ENCODE measurements at places on chromosomes 12 and 14.

DNA sequence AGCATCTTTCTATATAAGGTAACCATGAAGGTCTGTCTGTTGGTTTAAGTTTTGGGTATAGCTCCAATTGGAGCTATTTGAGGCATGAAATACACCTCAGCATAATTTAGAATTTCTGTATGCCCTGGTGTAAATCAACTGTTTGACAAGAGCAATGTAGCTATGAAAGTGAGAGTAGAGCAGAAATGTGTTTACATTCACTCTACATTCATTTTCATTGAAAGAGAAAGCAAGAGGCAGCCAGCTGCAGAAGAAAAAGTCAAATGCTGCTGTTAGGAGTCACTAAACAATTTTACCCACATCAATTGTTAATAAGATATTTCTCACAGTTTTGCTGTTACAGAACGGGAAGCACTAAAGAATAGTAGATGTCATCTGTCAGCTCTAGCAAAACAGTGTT lies 252.5 kb downstream of the SLC6A15 start:
- DNase-seq, result no peak

- DNase-seq, result no peak
Measured at GRCh38 chr12:50110127-50110761, 1.8 kb upstream of the COX14 start.

DNA sequence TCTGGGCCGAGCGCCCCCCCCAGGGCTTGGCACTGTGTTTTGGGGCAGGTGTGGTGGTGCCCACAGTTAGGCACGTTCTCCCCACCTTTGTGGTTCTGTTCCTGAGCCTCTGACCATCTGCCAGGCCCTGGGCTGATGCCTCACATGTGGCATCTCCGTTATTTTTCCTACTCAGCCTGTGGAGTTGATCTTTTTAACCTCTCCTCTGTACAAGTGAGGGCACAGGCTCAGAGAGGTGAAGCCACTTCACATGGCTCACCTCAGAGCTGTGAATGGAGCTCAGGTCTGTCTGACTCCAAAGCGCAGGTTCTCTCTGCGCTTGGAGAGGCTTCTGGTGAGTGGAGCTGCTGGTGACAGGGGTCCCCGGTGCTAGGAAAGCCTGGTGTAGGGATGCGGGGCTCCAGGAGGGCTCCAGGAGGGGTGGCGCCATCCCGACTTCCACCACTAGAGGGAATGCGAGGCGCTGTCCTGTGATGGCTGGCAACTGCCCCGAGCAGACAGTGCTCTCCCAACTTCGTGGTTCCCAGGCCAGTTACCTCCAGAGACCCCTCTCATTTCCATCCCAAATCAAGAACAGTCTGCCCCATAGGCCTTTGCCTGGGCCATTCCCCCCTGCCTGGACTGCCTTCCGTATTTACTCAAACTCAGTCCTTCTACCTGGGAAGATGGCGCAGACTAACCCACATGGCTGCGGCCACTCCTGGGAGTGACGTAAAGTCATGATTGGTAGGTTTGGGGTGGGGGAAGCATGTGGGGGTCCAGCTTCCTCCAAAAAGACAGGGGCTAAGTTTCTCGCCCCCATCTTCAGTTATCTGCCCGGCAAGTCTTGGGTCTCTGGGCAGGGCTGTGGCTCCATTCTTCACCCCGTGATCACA lies 9.9 kb downstream of the BCL7A start:
- DNase-seq, result no peak

GRCh38 chr12:10607885-10608458 lies 5.4 kb downstream of the MAGOHB start:
- no peak for DNase-seq

DNA sequence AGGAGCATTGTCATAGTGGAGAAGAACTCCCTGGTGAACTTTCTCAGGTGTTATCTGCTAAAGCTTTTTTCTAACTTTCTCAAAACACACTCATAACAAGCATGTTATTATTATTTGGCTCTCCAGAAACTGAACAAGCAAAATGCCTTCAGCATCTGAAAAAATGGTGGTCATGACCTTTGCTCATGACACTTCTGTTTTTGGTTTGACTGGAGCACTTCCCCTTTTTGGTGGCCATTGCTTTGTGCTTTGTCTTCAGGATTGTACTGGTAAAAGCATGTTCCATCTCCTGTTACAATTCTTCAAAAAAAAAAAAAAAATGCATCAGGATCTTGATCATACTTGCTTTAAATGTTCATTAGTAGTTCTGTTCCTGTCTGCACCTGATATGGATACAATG lies 1241.6 kb upstream of the USP15 start:
- no peak for DNase-seq

DNA sequence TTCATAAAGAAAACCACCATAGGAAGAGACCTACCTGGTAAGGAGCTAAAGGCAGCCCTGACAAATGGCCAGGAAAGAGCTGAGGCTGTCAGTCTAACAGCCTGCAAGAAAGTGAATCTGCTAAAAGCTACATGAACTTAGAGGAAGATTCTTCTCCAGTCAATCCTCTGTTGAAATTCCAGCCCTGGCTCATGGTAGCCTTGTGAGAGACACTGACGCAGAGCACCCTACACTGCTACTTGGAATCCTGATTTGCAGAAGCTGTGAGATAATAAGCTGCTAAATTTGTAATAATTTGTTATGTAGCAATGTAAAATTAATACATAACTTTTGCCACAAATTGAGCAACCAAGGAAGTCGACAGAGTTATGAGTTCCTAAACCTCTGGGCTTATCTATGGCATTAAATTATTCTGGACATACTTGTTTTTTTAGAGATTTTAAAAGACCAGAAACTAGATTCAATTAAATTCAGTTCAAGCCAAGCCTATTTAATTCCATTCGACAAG lies 257.0 kb downstream of the ETNK1 start:
- DNase-seq, result no peak

GRCh38 chr14:77031759-77032490 lies 3.4 kb upstream of the IRF2BPL start:
- no peak for DNase-seq

- DNase-seq, result no peak
Measured at GRCh38 chr12:68198507-68199086, 27.0 kb downstream of the IL26 start.

DNA sequence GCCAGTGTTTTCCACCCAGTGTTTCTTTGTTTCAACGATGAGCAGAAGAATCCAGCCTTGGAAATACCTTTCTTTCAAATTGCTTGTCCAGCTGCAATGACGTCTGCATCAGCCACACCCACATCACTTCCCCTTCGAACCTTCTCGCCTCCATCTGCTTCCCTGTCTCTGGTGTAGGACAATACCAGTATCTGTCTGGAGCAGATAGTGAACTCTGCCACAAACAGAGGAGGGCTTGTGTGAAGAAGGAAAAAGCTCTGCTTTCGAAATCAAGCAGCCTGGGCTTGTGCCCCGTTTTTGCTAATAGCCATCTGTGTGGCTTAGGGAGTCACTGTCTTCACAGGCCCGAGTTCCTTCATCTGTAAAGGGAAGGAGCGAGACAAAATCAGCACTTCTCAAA lies 415.4 kb downstream of the ZFP36L1 start:
- DNase-seq, result no peak

- no peak for DNase-seq
Measured at GRCh38 chr14:81247271-81247766, 26.6 kb upstream of the GTF2A1 start.

DNA sequence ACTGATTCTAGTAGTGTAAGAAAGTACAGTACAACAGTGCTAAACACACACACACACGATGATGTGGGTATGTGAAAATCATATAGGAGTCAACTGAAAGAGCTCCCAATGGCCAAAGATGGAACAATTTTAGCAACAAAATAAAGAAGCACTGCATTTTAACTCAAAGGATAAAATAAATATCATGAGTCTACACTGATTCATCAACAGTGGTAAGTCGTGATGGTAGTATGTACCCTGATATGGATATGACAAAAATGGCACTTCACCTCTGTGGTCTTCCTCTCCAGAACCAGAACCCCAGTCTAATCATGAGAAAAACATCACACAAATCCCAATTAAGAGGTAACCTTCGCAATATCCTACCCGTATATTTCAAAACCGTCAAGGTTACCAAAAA lies 41.4 kb upstream of the TBPL2 start:
- DNase-seq, result no peak

DNA sequence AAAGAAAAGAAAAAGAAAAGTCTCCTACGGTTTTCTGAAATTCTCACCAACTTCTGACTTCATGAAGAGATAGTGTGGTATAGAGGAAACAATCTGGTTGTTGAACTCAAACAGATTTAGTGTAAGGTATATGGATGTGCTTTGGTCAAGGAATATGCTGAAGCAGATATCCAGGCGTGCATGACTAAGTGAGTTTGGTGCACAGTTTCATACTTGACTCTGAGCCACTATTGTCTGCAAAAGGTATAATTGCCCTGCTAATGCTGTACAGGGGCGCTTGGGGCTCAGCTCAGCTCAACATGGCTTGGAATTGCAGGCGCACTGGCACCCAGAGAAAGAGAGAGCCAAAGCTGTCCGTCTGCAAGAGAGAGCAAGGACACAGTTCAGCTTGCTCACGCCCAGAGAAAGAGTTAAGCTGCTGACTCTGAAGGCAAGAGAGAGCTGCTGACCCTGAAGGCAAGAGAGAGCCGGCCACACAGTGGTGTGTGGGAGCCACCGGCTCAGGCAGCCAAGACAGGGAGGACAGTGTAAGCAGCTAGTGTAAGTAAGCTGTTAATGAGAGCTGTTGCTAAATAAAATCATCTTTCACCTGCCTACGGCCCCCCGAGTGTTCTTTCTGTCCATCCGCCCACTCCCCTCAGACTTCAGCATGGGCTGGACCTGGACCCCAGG lies 66.4 kb upstream of the SLC38A4 start:
- DNase-seq, result no peak

GRCh38 chr14:75926431-75927115 lies 55.2 kb downstream of the TGFB3 start:
- no peak for DNase-seq

DNA sequence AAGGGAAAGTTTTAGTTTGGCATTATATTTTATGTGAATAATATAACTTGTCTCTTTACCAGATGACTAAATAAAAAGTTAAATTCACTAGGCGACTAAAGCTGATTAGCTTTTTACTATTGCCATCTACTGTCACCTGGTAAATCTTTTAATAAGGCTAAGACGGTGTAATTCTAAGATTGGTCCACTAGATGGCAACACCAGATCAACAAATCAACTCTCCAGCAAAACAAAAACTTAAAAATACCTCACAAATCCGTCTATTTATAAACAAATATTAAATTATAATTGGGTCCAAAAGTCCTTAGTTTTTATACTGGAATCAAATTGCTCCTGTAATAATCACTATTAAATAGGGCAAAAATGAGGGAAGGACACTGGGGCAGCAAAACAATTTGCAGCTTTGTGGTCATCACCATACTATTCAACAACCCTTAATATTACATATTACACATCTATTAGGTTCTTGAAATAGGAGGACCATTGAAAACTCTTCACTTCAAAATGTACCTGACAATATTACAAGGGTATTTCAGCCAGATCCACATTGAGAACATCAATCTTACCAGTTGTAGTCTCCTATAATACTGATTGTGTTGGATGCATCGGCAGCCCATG lies 47.9 kb downstream of the GALC start:
- no peak for DNase-seq

- DNase-seq, result no peak
Measured at GRCh38 chr12:76123259-76124212, 39.1 kb upstream of the NAP1L1 start.

GRCh38 chr12:104469066-104469465 lies 12.3 kb downstream of the CHST11 start:
- no peak for DNase-seq

GRCh38 chr14:100906420-100906819 lies 2.9 kb upstream of the RTL1 start:
- DNase-seq, result no peak

DNA sequence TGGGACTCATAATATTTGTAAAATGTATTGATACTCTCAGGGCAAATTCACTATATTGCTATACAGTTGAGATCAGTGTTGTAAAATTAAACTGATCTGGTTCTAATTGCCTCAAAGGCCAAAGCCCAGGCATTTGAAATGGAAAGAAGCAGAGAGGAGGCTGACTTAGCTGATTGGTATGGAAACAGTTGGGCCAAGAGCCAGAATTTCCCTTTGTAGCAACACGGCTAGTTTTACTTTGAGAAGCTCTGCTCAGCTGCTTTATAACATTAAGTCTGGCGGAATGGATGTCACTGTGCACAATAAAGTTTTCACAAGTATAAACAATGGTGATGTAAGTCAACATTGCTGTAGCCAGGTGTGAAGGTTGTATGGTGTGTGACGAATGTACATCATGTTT lies 186.4 kb downstream of the MSRB3 start:
- no peak for DNase-seq

DNA sequence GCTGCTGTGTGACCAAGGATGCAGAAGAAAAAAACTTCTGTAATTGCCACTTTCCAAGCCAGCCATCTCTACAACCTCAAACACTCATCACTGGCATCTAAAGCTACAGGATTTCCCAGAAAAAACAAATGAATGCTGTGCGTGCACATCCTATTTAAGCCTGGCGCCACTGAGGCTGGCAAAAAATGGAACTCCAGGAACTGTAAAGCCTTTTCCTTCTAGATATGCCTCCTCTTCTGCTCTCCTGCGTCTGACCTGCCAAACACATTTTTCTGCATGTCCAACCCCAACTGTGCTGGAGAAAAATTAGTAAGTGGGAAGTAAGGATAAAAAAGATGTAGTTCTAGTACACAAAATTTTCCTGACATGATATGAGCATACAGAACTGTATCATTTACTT lies 184.9 kb downstream of the ITPR2 start:
- no peak for DNase-seq

DNA sequence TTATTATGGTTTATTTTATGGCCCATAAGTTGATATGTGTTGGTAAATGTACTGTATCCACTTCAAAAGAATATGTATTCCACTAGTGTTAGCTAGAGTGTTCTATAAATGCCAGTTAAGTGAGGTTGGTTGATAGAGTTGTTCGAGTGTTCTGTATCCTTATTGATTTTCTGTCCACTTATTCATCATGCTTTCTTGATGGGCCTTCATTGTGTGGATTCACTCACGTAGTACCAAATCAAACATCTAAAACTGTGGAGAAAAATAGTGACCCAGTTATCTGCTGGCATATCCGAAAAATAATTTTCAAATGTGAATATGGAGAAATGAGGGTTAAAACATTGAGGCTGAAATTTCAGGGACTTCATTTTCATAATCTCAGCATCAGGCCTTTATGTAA lies 230.4 kb downstream of the TRHDE start:
- no peak for DNase-seq

GRCh38 chr14:54038724-54039123 lies 82.1 kb upstream of the BMP4 start:
- DNase-seq, result no peak

- DNase-seq, result no peak
Measured at GRCh38 chr12:104583301-104583700, 126.6 kb downstream of the CHST11 start.

DNA sequence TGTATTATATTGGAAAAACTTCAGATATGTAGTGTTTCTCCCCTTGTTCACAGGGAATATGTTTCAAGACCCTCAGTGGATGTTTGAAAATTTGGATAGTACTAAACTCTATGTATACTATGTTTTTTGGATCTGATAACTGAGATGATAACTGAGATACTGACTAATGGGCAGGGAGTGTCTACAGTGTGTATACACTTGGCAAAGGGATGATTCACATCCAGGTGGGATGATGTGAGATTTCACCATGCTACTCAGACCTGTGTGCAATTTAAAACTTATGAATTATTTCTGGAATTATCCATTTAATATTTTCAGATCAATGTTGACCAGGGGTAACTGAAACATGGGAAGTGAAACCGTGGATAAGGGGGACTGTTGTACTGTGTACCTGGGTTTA lies 13.8 kb downstream of the RAD51B start:
- DNase-seq, result no peak
